ENCODE measurements at places on chromosomes 6 and 20.

GRCh38 chr6:99997141-99997540, 3.1 kb upstream of the MCHR2 start:
- DNase-seq = no peak

- no peak for DNase-seq
These were observed 49.3 kb upstream of the ARID1B start for GRCh38 chr6:156727715-156728385.

DNA sequence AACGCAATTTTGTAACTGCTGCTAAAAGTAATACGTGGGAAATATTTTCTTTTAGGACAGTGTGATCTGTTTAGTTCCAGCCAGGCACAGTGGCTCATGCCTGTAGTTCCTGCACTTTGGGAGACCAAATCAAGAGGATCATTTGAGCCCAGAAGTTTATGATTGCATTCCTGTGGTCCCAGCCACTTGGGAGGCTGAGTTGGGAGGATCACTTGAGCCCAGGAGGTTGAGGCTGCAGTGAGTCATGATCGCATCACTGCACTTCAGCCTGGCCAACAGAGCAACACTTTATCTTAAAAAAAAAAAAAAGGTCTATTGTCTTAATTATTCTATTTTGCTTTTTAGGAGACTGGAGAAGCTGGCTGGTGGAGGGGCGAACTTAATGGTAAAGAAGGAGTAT, 101.5 kb downstream of the CD2AP start:
- no peak for DNase-seq

DNA sequence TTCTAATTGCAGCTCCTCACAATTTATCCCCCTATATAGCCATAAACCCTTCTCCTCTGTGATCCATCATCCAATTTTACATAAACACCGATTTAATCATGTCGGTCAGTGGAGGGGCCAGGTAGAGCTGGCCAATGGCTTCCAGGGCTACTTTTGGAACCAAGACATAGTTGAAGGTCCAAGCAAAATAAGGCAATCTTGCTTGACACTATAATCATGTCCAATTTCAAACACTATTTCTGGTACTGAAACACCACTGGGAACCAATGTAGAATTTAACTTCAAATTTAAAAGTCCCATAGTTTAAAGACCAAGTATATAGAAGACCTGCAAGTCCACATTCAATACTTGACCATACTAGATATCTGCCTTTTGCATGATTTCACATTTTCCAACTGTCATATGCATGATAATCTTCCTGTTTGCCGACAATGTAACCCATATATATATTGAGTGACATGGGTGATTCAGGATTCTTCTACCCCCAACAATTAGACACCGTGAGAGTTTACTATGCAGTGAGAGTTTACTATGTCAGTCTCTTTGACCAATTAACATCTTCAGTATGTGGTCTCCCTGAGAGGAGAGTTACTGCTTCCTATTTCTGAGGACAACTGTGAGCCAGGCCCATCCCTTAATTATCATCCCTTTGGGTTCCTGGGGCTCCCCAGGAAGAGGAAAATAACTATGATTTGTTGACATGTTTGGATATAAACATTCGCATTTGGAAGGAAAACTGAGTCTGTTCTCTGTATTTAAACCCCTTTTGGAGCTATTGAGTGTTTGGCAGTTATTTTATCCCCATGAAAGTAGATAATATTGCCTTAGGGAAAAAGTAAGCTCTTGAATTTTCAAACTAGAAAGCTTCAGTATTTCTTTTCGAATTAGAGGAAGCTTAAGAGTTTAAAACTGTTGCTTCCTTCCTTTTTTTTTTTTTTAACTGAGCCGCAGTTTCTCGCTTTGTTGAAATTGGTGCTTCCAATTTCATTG, 31.8 kb downstream of the SAMD3 start:
- DNase-seq = no peak

DNA sequence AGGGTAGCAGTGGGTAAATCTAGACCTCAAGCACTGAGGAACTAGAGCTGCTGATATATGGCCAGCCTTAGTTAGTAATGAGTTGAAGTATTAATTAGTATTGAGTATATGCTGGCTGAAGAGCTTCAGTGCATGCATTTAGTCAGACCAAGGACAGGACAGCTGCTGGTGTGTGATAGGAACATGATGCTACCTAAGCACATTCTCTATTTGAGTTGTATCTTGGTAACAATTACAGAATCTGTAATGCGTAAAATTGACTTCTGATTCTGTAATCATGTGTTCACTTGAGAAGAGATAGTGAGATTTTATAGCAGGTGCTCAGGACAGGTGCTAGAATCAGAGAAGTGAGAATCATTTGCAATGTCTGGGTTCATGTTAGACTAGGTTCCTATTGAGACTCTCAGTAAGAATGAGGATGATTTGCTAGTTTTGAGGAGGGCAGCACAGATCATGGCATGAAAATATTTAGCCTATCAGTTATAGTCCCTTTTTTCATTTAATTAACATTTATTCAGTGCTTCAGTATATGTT, 369.4 kb upstream of the HS3ST5 start:
- no peak for DNase-seq

- no peak for DNase-seq
These were observed 129.6 kb downstream of the PLEKHG1 start for GRCh38 chr6:150729188-150729748.

GRCh38 chr20:44997171-44997570, 30.9 kb downstream of the STK4 start:
- no peak for DNase-seq

DNA sequence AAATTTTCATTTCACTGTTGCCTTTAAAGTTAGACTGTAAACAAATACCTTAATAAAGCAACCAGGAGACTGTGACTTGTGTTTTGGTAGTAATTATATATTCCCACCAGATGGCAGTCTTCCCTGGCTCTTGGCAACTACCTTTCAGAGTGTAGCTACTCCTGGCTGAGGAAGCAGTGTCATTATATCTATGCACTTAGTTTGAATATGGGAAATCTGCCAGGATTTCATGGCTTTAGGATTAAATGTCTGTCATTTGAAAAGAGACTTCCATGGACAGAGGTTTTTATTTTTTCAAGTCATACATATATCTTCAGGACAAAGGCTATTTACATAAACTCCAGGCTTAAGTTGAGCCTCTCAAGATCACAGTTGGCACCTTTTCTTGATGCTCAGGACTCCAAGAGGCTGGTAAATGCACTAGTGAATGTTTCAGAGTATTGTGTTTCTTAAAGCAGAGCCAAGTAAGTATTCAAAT, 160.1 kb downstream of the C6orf58 start:
- DNase-seq = peak; percentile 79

GRCh38 chr20:17949899-17950298, 18.7 kb downstream of the SNX5 start:
- no peak for DNase-seq

DNA sequence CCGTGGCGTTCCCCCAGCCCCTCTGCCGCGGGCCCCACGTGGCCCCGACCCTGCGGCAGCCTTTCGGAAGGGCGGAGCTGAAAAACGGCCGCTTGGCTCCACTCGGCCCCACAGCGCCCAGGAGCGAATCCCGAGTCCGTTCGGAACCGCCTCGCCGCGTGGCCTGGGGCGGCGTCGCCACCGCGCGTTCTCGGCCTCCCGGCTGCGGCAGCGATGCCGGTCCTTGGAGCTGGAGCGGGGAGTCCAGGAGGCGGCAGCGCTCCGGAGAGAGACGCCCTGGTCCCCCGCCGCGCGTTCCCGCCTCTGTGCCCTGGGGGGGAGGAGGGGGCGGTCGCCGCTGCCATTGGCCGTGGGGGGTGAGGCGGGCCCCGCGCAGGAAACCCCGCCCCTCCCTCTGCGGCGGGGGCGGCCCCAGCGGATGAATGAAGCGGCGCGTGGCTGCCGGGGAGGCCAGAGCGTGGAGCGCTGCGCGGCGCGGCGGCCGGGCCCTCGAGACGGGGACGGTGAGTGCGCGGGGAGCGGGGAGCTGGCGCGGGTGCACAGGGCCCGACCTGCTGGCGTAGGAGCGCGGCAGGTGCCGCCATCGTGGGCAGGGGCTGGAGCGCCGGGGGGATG, at the start of gene SLCO4A1:
SLCO4A1 (plus strand) TSS at position 453 of the 615 bp plus-strand sequence. CDS start 13,952 bp downstream, outside the sequence.
- DNase-seq = peak; percentile 23

DNA sequence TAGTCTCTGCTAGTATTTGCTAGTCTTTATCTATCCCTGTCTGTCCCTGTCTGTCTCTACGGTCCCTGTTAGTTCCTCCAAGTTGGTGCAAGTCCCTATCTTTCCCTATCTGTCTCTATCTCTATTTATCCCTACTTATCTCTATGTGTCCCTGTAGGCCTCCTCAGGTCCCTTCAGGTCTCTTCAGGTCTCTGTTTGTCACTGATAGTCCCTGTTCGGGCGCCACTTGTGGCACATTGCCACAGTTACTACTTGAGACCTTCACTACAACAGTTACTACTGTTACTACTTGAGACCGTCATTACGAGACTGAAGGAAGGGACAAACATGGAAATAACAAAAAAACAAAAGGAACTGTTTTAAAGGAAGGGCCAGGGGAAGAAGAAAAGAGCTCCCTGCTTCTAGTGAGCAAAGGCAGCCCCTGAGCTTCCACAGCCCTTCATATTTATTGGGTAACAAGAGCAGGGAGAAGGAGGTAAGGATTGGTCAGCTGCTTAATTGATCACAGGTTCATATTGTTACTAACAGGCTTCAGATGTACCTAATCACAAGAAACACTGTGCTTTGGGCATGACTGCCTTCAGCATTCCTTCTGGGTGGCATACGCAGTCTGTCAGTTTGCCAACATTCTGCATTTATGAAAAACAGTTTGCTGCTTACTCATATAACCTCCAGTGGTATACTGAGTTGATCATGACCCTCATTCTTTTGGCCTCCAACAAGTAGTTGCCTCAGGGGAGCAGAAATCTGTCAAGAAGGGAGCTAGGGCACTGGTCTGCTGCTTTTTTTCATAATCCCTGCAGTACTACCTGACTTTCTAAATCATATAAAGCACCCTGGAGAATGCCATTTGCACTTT, 8.4 kb downstream of the EPB41L2 start:
- DNase-seq = no peak

DNA sequence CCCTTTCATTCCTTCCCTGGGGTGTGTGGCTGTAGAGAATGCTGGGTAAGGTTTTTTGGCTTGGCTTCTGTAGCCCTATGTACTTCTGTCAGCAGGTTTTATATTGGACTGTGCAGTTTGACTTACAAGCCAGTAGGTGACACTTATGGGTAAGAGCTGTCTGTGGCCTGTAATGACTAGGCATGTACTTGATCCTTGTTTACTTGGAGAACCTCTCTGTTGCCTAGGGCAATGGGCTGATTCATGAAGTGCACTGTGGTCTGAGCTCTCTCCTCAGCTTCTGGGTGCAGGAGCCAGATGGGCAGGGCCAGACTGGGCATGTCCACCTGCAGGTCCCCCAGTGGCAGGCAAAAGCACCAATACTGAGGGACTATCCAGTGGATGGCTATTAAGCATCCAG, 544.6 kb downstream of the ADGRB3 start:
- DNase-seq = no peak

DNA sequence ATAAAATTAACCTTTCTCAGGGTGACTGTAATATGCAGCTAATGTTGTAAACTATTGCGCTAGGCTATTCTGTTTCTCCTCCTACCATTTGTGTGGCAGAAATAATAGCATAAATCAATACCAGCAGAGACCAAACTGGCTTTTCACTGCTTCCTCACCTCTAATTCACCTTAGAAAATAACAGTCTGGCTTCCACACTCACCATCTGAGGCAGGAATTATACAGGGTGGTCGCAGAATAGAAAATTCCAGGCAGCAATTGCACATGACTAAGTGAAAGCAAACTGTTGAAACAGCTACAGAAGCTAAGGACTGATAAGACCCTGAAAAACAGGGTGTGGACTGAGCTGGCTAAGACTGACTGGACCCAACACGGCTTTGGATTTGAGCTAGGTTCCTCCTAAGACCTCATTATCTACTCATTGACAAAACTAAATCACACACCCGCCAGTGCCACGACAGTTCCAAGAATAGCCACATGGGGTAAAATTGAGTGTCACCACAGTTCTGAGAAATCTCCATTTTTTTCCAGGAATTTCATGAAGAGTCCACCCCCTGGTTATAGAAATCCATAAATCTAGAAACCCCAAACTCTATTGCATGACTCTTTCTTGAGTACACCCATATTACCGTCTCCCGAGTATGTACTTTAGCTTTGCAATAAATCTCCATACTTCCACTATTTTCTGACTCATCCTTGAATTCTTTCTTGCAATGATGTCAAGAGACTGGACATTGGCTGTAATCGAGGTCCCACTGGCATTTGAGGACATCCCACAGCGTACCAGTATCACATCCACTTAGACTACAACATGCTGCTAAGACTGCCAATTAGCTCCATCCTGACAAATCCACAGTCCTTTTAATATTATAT, 60.9 kb upstream of the KCNQ5 start:
- DNase-seq = no peak

GRCh38 chr6:155418017-155418761, 37.5 kb downstream of the NOX3 start:
- DNase-seq = peak; percentile 58

DNA sequence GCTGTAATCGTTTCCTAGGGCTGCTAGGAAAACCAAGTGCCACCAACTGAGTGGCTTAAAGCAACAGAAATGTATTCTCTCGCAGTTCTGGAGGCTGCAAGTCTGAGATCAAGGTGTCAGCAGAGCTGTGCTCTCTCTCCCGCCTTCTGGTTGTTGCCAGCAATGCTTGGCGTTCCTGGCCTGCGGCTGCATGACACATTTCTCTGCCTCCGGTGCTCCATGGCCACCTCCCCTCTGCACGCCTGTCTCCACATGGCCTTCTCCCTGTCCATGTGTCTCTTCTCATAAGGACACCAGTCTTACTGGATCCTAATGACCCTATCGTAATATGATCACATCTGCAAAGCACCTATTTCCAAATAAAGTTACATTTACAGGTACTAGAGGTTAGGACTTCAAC, 91.7 kb upstream of the AKAP12 start:
- no peak for DNase-seq

DNA sequence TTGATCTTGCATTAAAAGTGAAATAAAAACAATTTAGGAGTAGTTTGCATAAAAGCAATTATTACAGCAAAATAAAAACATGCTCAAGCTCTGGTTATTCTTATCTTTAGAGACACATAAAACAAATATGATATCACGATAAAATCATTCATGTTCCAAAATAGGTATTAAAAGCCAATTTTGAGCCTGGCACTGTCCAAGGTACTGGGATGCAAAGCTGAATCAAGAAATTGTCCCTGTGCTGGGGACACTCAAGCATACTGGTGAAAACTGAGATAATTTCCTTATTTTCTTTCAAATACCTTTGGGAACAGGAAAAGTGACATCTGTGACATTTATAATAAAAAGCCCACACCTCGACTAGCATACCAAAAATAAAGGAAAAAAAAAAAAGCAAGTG, 931 bp upstream of the MTCL3 start:
- no peak for DNase-seq

GRCh38 chr20:13232999-13233398, 11.9 kb downstream of the ISM1 start:
- DNase-seq = no peak

- no peak for DNase-seq
These were observed 8.0 kb upstream of the ARG1 start for GRCh38 chr6:131565056-131565455.
